ENCODE measurements at places on chromosomes 16 and 17.

- DNase-seq: no peak
These were observed 18.5 kb upstream of the ARHGAP27 start for GRCh38 chr17:45451131-45451530.

- DNase-seq: no peak
These were observed 136.6 kb upstream of the RPH3AL start for GRCh38 chr17:488993-489757.

DNA sequence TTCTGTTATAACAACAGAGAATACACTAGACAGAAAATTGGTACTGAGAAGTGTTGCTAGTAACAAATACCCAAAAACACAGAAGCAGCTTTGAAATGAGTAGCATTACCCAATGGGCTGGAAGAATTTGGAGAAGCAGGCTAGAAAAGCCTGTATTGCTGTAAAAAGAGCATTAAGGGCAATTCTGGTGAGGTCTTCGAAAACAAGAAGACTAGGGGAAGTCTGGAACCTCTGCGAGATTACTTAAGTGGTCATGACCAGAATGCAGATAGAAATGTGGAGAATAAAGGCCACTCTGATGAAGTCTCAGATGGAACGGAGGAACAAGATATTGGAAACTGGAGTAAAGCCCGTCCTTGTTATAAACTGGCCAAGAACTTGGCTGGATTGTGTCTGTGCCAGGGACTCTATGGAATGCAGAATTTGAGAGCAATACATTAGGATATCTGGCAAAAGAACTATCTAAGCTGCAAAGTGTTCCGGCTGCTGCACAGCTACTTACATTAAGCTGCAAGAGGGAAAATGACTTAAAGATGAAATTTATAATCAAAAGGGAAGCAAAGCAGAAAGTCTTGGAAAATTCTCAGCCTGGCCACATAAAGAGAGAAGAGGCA, 44.9 kb upstream of the PEMT start:
- no peak for DNase-seq

DNA sequence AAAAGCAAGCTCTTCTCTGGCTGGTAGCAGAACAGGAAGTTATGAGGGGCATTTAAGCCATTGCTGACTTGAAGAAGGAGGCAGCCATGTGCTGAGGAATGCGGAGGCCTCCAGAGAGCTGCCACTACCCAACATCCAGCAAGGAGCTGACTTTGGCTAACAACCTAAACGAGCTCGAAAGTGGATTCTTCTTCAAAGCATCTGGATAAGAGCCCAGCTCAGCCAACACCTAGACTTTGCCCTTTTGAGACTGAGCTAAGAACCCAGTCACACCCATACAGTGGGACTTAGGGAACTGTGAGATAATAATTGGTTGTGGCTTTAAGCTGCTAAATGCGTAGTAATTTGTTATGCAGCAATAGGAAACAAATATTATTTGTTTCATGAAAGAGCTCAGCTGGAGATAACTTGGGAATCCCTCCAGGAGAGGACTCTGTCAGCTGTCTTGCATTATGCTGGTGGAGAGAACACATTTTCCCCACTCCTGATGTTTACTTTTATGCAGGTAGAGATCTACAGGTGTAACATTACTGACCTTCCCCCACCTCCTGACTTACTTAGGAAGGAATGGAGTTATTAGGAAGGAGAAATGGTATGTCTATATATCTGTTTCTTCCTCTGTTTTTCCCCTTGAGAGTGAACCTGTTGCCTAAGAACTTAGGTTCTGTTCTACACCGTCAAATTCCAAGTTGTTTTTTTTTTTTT, 52.7 kb upstream of the ZNF629 start:
- no peak for DNase-seq

- no peak for DNase-seq
These were observed 380.6 kb downstream of the GRIN2A start for GRCh38 chr16:9801651-9802050.

DNA sequence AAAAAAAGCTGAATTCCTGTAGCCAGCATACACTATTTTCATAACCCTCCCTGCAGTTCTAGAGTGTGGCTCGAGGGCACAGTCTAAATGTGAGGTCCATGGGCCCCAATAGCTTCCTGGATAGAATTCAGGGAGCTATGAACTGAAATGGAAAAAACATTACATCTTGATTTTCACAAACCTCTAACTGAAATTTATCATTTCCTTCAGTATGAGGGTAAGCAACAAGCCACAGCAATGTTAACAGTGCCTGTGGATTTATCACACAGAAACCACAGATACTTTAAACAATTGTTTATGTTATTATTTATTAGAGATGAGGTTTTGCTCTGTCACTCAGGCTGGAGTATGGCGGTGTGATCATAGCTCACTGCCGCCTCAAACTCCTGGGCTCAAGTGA, 18.2 kb downstream of the TMEM92 start:
- no peak for DNase-seq

DNA sequence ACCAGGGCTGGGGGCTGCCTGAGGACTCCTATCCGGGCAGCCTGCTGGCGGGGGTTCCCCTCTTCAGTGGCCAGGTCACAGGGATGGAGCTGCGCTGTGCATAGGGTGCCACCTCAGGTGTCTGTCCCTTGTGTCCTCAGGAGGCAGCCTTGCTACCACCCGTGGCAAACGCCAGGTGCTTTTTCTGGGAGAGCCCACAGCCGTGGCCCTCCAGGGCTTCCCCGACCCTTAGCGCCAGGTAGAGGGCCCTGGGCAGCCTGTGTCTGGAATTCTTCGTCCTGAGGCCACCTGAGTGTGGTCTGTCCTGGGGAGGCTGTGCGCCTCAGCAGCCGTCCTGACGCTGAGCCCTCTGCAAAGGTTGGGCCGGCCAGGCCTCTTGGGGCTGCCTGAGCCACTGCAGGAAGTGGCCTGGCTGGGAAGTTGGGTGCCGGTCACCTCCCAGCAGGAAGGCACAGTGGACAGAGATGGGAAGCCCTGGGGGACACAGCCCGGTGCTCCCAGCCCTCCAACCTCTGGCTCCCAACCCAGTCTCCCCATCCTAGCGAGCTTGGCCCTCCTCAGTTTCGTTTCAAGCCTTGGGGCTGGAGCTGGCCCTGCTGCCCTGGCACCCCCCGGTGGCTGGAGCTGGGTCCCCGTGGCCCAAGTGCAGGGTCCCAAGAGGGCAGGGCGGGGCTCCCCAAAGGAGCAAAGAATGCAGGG, 7.6 kb upstream of the BAIAP3 start:
- DNase-seq: no peak

DNA sequence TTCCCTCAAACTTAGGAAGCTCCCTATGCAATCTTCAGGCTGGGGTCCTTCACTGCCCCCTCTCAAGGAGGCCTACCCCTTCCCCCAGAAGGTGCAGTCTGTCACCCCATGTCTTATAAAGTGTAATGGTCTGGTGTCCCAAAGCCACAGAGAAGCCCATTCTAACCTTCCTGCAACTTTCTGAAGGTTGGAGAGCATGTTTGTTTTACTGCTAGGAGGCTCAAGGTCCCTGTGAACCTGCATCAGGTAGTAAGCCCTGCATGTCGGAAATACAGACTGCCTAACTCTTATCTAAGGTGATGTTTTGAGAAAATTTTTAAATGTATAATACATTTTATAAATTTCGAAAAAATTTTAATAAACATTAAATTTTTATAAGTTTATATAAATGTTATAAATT, 18.3 kb downstream of the ZNF750 start:
- no peak for DNase-seq

GRCh38 chr16:12398029-12398682, 405.5 kb downstream of the CPPED1 start:
- DNase-seq: no peak

DNA sequence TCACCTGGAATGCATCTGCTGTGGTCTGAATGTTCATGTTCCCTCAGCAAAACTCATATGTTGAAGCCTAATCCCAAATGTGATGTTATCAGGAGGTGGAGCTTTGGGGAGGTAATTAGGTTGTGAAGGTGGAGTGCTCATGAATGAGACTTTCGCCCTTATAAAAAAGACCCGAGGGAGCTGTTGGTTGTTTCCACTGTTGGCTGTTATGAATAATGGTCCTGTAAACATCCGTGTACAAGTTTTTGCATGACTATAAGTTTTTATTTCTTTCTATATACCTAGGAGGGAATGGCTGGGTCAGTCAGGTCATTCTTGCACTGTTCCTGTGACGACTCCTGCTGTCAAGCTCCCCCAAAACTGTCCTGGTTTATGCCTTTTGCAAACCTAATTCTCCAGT, 9.6 kb upstream of the CHP2 start:
- DNase-seq: no peak

DNA sequence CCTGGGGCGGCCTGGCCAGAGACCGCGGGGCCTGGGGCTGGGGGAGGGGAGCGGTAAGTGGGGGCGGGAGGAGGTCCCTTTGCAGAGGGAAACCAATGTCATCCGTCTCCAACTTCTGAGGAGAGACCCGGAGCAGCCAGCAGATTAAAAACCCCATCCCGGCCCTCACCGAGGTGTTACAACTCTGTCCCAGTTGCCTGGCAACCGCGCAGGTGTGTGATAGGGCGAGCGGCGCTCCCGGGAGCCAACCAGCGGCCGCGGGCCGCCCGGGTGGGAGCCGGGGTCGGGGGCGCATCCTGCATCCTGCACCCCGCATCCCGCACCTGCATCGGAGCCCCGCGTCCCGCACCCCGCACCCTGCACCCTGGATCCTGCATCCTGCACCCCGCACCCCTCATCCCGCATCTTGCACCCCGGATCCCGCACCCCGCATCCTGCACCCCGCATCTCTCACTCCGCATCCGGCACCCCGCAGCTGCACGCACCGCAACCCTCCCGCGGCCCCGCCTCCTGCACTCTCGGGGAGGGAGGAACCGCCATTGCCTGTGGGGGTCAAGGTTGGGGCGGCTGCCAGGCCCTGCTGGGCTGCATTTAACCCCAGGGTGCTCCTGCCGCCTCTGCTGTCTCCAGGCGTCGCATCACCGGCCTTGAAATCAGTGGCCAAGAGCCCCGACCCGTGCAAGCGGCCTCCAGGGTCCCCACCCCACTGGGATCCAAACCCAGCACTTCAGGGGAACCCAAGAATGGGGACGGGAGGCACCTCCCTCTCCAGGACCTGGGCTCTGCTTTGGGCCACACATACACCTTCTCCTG, 47.3 kb downstream of the RTN4RL1 start:
- DNase-seq: no peak

DNA sequence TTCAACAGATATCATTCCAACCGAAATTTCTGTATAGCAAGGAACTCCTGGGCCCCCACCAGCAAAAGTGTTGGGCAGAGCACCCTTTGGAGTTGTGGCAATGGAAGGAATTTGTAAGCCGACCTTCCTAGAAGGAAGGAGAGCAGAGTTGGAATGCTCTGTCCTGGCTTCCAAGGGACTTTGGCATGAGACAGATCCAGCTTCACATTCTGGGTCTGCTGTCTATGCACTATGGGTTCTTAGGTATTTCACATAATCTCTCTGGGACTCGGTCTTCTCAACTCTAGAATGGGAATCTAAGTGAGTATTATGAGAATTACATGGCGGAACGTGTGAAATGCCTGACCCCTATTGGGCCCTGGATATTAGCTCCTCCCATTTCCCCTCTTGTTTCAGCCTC, 63.2 kb upstream of the MARCHF10 start:
- no peak for DNase-seq

- no peak for DNase-seq
These were observed 8.6 kb downstream of the SARM1 start for GRCh38 chr17:28379814-28380801.

GRCh38 chr16:53537626-53538025, 34.6 kb upstream of the AKTIP start:
- DNase-seq: no peak

GRCh38 chr17:72299100-72299499, 178.3 kb downstream of the SOX9 start:
- no peak for DNase-seq

GRCh38 chr16:87554754-87555427, 47.4 kb upstream of the JPH3 start:
- no peak for DNase-seq

DNA sequence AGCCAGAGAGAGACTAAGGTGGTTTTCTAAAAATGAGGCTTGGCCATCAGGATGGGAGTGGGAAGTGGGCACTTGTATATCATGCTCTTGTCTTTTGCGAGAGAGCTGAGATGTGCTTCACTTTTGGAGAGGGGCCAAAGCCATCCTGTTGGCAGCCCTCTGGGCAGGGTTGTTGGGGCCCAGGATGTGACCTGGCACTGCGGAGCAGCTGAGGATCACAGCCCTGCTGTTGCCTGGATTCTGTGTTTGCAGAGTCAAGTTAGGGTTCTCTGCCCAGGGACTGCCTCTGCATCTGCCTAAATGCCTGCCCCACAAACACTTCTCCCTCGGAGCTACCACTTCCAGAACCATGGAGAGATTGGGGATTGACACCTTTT, 71.2 kb downstream of the PLD6 start:
- no peak for DNase-seq

GRCh38 chr16:17404941-17405689, 65.6 kb downstream of the XYLT1 start:
- DNase-seq: peak; percentile 85

GRCh38 chr17:79042421-79043190, 18.6 kb downstream of the C1QTNF1 start:
- no peak for DNase-seq

DNA sequence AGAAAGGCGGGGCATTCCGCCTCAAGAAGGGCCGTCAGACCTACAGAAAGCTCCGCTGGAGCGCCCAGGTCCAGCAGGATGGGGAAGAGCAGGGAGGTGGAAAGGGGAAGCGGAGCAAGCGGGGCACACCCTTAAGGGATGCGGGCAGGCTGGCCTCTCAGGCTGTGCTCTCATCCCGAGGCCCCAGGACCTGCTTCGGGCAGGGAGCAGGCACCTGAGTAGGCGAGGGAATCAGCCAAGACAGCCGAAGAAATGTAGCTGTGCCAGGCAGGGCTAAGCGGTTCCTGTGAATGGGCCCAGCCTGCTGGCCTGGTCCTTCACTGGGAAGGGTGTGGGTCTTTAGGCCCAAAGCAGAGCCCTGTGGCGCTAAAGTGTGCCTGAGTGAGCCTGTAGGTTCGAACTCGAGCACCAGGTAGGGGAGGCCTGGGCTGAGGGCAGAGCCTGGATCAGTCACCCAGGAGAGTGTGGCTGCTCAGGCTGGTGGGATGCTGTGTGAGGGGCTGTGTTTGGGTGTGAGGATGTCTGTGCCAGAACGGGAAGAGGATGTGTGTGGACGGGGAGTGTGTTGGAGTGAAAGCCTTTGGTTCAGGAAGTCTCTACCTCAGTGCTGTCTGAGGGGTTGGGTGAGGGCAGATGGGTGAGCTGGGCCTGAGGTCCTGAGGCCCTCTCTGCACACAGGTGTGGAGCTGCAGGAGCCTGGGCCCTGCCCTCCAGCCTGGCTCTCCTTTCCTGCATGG, 3.3 kb downstream of the TBX4 start:
- no peak for DNase-seq

- DNase-seq: no peak
These were observed 54.0 kb downstream of the DUSP14 start for GRCh38 chr17:37543637-37544052.

GRCh38 chr17:68295086-68295485, 3.8 kb downstream of the ARSG start:
- no peak for DNase-seq

DNA sequence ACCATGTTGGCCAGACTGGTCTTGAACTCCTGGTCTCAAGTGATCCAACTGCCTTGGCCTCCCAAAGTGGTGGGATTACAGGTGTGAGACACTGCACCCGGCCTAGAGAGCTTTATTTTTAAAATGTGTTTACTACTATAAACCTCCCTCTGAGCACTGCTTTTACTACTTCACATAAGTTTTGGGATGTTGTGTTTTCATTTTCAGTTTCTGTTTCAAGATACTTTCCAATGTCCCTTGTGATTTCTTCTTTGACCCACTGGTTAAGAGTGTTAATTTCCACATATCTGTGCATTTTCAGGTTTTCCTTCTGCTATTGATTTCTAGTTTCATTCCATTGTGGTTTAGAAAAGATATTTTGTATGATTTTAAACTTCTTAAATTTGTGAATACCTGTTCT, 74.4 kb downstream of the NETO2 start:
- no peak for DNase-seq
